Fibroblast of villous mesenchyme (primary cell): ENCODE measurements at places on chromosomes 5 and 9. TPM values are rescaled to one million over a fixed set of nuclear protein-coding genes. Genes with fewer than 3 reads are reported as not detected.

Gene G3BP1
- 146 and 244 TPM in 2 replicates for total RNA-seq

Gene MYMK
- not detected in 2 replicates for total RNA-seq

Gene C9
- under 0.01 TPM in 1 of 2 replicates, not detected in the other for total RNA-seq

Gene CER1
- not detected in 2 replicates for total RNA-seq

Gene GNE
- 24.2 and 32.4 TPM in 2 replicates for total RNA-seq

Gene ZNF608
- total RNA-seq: 2.6 and 8.4 TPM in 2 replicates

Gene NEUROG1
- total RNA-seq: not detected in 2 replicates

Gene SLC6A7
- under 0.01 TPM in 2 replicates for total RNA-seq

Gene TMEM252
- not detected in 2 replicates for total RNA-seq

Gene PCDHA5
- under 0.01 TPM in 2 replicates for total RNA-seq

Gene NCS1
- 30.0 and 42.7 TPM in 2 replicates for total RNA-seq
